ENCODE measurements at places on chromosomes 4 and X.

- no peaks in the 10 kb centered on the region for H3K36me3 ChIP-seq
- H3K4me1 ChIP-seq = no peaks in the 10 kb centered on the region
- no peaks in the 10 kb centered on the region for H3K27me3 ChIP-seq
- no peak overlapping the region for H3K4me3 ChIP-seq
- DNase-seq = no peak
Measured at GRCh38 chr4:141899103-141899502, 262.7 kb downstream of the IL15 start.

DNA sequence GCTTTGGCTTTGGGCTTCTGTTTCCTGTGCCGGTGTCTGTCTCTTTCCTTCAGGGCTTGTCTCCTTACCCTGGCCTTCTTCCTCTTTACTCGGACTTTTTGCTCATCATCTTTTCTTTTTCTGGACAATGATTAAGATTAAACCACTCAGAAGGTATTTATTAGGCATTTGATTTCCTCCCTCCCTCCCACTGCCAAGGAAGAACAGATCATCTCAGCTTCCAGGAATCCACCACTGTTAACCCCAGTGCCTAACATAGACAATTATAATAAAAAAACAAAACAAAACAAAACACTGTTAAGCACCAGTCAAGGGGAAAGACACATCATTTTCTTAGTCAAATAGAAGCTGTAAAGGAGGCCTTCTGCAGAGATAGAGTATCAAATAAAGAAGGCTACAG, 16.6 kb downstream of the PGRMC1 start:
- DNase-seq = no peak
- peaks cover 2% of the 10 kb centered on the region for H3K27me3 ChIP-seq
- H3K4me3 ChIP-seq = no peak overlapping the region
- H3K36me3 ChIP-seq = no peaks in the 10 kb centered on the region
- H3K27ac ChIP-seq = no peak overlapping the region

- DNase-seq = peak; percentile 60
- peak overlapping the region; percentile 92 for H3K27ac ChIP-seq
- H3K36me3 ChIP-seq = peaks cover 6% of the 10 kb centered on the region
Measured at GRCh38 chr4:184475096-184475461, 729 bp upstream of the IRF2 start.

DNA sequence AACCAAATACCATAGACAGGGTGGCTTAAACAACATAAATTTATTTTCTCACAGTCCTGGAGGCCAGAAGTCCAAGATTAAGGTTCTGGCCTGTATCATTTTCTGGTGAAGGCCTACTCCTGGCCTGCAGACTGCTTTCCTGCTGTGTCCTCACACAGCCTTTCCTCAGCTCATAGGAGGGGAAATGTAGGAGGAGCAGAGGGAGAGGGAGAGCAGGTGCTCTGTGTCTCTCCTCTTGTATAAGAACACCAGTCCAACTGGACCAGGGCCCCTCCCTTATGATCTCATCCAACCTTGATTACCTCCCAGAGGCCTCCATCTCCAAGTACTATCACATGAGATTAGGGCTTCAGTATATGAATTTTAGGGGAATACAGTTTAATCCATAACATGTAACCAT, 34.3 kb downstream of the RAPGEF2 start:
- no peaks in the 10 kb centered on the region for H3K27me3 ChIP-seq
- DNase-seq = no peak
- H3K4me3 ChIP-seq = no peak overlapping the region
- H3K4me1 ChIP-seq = peaks cover under 1% of the 10 kb centered on the region
- no peak overlapping the region for H3K27ac ChIP-seq
- H3K36me3 ChIP-seq = no peaks in the 10 kb centered on the region

DNA sequence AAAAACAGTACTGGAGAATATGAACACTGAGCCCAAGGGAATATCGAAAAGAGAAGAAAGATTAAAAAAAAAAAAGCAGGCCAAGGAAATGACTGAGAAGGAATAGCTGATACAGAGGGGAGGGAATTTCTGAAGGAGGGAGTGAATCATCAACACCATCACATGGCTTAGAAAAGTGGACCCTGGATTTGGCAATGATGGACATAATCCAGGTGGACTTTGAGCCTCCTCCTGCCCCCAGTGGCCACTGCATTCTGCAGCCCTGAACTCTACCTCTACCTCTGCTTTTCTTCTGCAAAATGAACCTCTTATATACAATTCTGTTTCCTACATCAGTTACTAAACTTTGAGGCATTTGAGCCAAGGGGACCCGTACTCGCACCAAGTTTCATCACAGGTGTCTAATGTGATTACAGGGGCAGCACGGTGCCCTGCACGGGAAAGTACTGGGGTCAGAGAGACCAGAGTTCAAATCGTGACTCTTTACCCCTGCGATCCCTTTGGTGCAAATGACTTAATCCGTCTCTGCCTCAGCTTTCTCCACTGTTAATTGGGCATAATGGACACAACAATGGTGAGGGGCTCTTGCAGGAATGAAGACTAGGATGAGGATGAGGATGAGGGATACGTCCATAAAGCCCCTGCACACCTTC, 1.1 kb downstream of the OCIAD2 start:
- peak overlapping the region; percentile 61 for H3K4me3 ChIP-seq
- peaks cover 22% of the 10 kb centered on the region for H3K36me3 ChIP-seq
- DNase-seq = no peak
- no peak overlapping the region for H3K27ac ChIP-seq
- H3K27me3 ChIP-seq = no peaks in the 10 kb centered on the region

DNA sequence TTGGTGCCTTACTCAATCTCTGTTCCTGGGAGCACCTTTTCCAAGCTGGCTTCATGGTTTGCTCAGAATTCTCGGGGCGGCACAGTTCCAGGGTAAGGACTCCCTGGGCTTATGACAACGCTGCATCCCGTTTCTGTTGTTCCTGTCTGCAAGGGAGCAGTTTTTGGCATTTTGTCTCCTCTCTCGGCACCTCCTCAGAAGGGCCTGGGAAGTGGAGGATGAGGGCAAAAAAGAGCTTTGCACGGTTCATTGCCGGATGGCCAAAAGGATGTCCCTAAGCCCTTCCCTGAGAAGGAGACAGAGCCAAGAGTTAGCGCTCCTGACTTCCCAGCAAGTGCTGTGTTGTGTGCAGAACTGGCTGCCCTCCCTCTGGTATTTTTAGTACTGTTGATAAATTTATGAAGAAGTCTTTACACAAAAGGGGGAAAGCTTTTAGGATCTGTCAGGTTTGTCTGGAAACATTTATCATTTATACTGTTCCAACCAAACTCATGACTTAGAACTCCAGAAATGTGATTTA, 13.4 kb downstream of the SRD5A3 start:
- peaks cover 15% of the 10 kb centered on the region for H3K36me3 ChIP-seq
- peaks cover 9% of the 10 kb centered on the region for H3K4me1 ChIP-seq
- peak overlapping the region; percentile 10 for H3K27ac ChIP-seq

- H3K4me3 ChIP-seq = peak overlapping the region; percentile 91
- H3K27ac ChIP-seq = peak overlapping the region; percentile 83
- H3K4me1 ChIP-seq = peaks cover 51% of the 10 kb centered on the region
- no peaks in the 10 kb centered on the region for H3K36me3 ChIP-seq
Measured at GRCh38 chr4:87005690-87006425, 71.0 kb downstream of the AFF1 start.

Data from common myeloid progenitor, CD34-positive (primary cell).